ENCODE measurements at places on chromosomes 6 and 20.

DNA sequence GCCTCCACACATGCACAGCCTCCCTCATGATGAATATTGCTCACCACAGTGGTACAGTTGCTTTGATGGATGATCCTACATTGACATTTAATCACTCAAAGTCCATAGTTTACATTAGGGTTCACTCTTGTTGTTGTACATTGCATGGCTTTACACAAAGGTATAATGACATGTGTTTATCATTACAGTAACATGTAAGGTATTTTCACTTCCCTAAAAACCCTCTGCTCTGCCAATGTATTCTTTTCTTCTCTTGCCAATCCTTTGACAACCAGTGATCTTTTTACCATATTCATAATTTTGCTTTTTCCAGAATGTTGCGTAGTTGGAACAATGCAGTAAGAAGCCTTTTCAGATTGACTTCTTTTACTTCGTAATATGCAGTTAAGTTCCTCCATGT lies 166.6 kb upstream of the KHDRBS2 start:
- no peak for DNase-seq

DNA sequence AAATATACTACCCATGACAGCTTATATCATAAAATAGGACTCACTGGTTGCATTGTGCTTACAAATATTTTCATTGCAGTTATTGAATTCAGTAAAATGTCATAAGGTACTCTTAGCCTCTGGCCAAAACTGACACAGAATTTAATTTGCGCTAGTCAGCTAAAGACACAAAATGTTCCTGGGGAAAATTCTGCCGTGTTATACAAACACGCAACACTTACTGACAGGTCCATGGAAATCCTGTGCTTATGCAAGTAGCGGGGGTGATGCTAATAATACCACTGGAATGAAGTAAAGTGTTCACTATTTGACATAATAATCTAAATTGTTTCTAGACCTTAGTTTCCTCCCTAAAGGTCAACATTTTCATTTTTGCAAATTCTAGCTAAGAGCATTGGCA lies 354.4 kb upstream of the RSPO3 start:
- DNase-seq = no peak

DNA sequence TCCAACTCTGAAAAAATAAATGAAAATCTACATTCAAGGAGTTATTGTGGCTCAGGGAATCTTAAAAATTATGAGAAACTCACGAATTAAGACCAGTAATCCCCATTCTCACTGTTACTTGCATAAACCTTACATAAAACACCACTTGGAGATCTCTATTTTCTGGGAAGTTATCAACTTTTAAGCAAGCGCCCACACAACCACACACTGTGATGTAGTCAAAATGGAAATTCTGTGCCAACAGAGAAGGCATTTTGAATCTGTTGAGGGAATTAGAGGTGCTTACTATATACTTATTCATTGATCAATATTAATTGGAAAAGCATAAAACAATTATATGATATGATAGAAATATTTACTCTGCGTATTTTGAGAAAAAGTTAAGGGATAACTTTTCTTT lies 58.7 kb downstream of the HAO1 start:
- DNase-seq = no peak

DNA sequence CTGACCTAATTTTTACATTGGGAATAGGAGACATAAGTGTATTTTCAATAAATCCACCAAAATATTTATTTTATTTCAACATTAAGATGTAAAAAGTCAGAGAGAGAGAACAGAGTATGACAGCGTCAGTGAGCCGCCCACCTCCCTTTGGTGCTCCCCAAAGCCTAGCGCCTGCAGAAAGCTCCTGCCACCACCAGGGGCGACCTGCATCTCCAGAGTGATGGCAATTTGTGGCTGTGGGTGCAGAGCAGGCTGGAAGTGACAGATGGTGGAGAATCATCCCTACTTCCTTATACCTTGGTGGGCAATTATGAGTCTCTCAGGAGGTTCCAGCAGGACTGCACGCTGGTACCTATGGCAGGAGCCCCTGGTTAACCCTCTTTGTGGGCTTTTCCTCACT lies 87.3 kb downstream of the PTPRT start:
- DNase-seq = no peak
